ENCODE measurements at places on chromosomes 2 and 18. TPM values are rescaled to one million over a fixed set of nuclear protein-coding genes. Genes with fewer than 3 reads are reported as not detected.

DNA sequence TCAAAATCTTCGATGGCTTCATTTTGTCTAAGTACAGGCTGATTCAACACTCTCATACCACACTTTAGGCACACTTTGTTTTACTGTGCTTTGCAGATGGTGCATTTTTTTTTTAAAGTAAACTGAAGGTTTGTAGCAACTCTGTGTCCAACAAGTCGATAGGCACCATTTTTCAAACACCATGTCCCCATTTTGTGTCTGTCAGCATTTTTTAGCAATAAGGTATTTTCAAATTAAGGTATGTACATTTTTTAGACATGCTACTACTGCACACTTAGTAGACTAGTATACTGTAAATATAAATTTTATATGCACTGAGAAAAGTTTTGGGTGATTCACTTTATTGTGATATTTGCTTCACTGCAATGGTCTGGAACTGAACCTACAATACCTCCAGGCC lies 44.4 kb downstream of the ORC4 start:
- H3K4me3 ChIP-seq: no peak overlapping the region
- H3K4me1 ChIP-seq: no peaks in the 10 kb centered on the region
- no peak overlapping the region for H3K27ac ChIP-seq
- H3K36me3 ChIP-seq: peaks cover 8% of the 10 kb centered on the region

GRCh38 chr2:147353072-147353381 lies 491.8 kb upstream of the ACVR2A start:
- H3K4me3 ChIP-seq: no peak overlapping the region
- H3K36me3 ChIP-seq: no peaks in the 10 kb centered on the region
- DNase-seq: no peak
- H3K27me3 ChIP-seq: no peaks in the 10 kb centered on the region
- no peaks in the 10 kb centered on the region for H3K4me1 ChIP-seq
- H3K27ac ChIP-seq: no peak overlapping the region

GRCh38 chr18:31774962-31775361 lies 14.3 kb upstream of the SLC25A52 start:
- no peaks in the 10 kb centered on the region for H3K4me1 ChIP-seq
- no peak overlapping the region for H3K27ac ChIP-seq
- no peak overlapping the region for H3K4me3 ChIP-seq
- no peak for DNase-seq

DNA sequence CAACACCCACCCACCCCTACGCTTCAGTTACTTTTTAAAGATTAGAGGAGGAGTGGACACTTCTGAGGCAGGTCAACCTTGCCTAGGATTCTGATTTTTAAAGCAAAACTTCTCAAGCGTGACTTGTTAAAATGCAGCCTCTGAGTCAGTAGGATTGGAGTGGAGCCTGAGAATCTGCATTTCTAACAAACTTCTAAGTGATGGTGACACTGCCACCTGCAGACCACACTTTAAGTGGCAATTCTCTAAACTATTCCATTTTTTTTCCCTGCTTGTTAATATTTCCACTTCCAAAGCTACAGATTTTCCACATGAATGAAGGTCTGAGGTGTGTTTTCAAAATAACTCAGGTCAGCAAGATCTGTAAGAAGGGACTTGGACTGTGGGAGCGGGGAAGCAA lies 171.1 kb upstream of the CCDC150 start:
- H3K36me3 ChIP-seq: no peaks in the 10 kb centered on the region
- H3K4me3 ChIP-seq: no peak overlapping the region
- no peaks in the 10 kb centered on the region for H3K4me1 ChIP-seq
- no peak for DNase-seq
- no peak overlapping the region for H3K27ac ChIP-seq

DNA sequence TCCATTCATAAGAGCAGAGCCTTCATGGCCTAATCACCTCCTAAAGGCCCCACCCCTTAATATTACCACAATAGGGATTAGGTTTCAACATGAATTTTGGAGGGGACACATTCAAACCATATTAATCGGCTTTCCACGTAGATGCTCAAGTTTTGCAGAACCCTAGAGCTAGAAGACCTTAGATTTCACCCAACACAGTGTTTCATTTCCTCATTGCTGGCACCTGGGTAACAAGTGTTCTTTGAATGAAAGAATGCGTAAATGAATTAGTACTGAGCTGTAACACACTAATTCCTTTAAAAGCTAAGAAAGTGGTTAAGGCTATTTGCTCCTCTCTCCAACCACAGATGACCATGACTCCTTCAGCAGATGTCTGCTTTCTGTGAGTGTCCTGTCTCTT lies 252.5 kb downstream of the SMAD2 start:
- H3K4me1 ChIP-seq: no peaks in the 10 kb centered on the region
- no peak overlapping the region for H3K4me3 ChIP-seq
- no peak overlapping the region for H3K27ac ChIP-seq
- H3K27me3 ChIP-seq: no peaks in the 10 kb centered on the region
- no peak for DNase-seq
- H3K36me3 ChIP-seq: no peaks in the 10 kb centered on the region

DNA sequence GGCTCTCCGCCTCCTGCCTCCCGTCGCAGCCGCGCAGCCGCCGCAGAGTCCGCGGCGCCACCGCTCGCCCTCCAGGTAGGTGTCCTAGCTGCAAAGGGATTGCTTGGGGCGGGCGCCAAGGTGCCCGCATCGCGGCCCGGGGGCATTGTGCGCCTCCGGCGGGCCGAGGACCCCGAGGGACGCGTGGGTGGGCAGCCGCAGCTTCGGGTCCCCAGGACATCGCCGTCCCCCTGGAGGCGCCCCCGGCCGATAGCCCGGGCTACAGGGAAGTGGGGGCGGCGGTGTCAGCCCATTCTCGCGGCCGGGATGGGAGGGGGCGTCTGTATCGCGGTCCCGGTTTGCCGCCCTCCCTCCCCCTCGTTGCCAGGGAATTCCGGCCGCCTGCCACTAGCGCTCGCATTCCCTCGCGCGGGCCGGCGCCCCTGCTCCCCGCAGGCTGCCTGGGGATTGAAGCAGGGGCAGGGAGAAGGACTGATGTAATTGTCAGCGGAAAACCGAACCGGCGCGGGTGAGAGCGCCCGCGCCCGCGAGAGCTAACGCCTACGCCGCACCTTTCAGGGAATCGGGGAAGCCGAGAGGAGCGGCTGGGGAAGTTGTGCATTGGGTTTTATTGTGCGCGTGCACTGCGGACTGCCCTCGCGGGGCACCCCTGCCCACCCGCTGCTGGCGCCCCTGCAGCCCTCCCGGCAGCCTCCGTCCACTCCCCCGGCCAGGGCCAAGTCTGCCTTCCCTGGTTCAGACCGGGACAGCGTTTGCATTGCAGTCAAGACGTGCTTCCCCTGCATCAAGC lies 483 bp downstream of the OSBPL6 start:
- H3K27ac ChIP-seq: peak overlapping the region; percentile 66
- H3K4me3 ChIP-seq: peak overlapping the region; percentile 79
- H3K4me1 ChIP-seq: peaks cover 8% of the 10 kb centered on the region
- no peaks in the 10 kb centered on the region for H3K36me3 ChIP-seq
- H3K27me3 ChIP-seq: no peaks in the 10 kb centered on the region

DNA sequence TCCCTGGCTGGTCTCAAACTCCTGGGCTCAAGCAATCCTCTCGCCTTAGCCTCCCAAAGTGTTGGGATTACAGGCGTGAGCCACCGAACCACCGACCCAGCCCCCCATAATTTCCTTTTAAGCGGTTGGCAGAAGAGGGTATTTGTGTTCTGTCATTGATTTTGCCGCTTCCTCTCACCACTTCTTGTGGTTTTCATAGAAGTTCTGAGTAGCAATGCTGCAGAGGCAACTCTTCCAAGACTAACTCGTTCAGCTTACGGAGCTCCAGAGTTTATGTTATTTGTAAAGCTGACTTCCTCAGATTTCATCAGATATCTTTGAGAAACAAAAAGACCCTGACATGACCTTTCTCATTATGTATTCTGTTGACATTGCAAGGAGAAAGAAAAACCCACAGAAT lies 261.4 kb upstream of the KCNJ3 start:
- H3K4me3 ChIP-seq: no peak overlapping the region
- no peaks in the 10 kb centered on the region for H3K36me3 ChIP-seq
- no peaks in the 10 kb centered on the region for H3K27me3 ChIP-seq
- no peak for DNase-seq

GRCh38 chr2:122515731-122516290 lies 760.4 kb downstream of the TSN start:
- H3K4me1 ChIP-seq: no peaks in the 10 kb centered on the region
- no peak overlapping the region for H3K4me3 ChIP-seq
- no peak for DNase-seq
- H3K36me3 ChIP-seq: no peaks in the 10 kb centered on the region

DNA sequence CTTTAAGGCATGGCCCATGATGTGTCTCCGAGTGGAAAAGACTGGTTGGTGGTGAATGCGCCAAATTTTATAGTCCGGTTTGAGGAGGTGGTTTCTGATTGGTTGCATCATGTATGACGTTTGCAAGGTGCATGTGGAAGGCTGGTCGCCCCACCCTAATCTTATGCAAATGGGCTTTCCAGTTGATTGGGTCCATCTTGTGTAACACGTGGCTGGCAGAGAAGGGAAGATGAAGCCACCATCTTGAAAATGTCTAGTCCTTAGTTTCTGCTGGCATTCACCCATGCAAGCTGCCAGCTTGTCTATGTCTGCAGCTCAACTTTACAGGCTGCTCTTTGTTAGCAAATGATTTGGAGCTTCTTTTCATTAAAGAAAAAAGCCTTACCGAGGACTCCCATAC lies 132.2 kb downstream of the PIK3C3 start:
- no peaks in the 10 kb centered on the region for H3K36me3 ChIP-seq
- no peak overlapping the region for H3K4me3 ChIP-seq
- no peak overlapping the region for H3K27ac ChIP-seq
- no peaks in the 10 kb centered on the region for H3K4me1 ChIP-seq

GRCh38 chr18:63158676-63159291 lies 160.8 kb downstream of the BCL2 start:
- no peak overlapping the region for H3K27ac ChIP-seq
- H3K4me3 ChIP-seq: no peak overlapping the region
- no peaks in the 10 kb centered on the region for H3K36me3 ChIP-seq
- H3K27me3 ChIP-seq: no peaks in the 10 kb centered on the region
- peaks cover 8% of the 10 kb centered on the region for H3K4me1 ChIP-seq
- no peak for DNase-seq

DNA sequence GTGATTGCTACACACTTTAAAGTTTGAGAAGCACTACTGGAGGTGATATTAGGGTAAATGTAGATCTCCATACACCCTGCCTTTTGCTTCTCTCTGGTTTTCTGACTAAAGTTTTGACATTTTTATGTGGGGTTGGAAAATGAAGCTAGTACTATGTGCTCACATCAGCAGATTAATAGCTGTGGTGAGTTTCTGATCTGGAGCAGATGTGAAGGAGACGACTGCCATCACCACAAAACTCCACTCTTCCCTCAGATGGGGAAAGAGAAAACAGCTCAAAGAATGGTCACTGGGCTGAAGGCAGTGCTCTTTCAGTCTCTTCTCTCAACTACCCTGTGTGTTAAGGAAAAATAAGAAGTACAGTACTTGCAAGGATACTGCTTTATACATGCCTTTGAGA lies 37.2 kb downstream of the PLEKHA3 start:
- H3K36me3 ChIP-seq: peaks cover 11% of the 10 kb centered on the region
- no peak overlapping the region for H3K4me3 ChIP-seq
- no peaks in the 10 kb centered on the region for H3K4me1 ChIP-seq
- no peak for DNase-seq
- H3K27me3 ChIP-seq: no peaks in the 10 kb centered on the region
- no peak overlapping the region for H3K27ac ChIP-seq

The SP110 gene
- total RNA-seq: 9.9 TPM

- H3K36me3 ChIP-seq: no peaks in the 10 kb centered on the region
- no peak for DNase-seq
- no peaks in the 10 kb centered on the region for H3K4me1 ChIP-seq
Measured at GRCh38 chr18:58161659-58162058, 117.6 kb downstream of the NEDD4L start.

GRCh38 chr2:43075811-43076585 lies 150.4 kb downstream of the ZFP36L2 start:
- no peaks in the 10 kb centered on the region for H3K4me1 ChIP-seq
- peak overlapping the region; percentile 40 for H3K27ac ChIP-seq
- DNase-seq: no peak
- H3K27me3 ChIP-seq: no peaks in the 10 kb centered on the region
- no peaks in the 10 kb centered on the region for H3K36me3 ChIP-seq

DNA sequence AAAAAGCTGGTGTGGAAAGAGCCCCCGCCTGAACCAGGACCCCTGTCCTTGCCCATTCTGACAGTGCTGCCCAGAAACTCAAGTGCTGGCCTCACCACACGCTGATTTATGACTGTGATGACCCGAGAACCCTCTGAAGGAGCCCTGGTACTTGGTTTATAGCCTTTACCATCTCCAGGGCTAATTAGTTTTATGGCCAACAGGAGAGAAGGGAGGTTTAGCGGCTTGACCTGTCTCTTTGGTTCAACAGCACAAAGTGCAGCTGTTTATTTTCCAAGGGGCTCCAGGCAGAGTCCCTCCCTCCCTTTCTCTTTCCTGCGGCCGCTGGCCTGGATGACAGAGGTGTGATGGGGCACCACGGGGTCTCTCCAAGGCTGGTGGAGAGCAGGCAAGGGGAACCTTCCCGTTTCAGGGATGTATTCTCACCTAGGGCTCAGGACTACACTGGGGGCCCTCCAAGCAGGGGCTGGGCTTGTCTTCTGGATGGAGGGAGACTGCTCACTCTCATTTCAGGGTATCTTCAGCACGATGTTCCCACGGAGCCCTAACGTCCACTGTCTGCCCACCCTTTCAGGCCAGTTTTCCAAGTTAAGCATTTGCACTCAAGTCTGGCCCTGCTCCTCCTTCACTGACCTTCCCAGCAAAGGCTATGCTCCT lies 174.2 kb upstream of the GLI2 start:
- peaks cover 1% of the 10 kb centered on the region for H3K4me1 ChIP-seq
- DNase-seq: no peak
- H3K27ac ChIP-seq: no peak overlapping the region

GRCh38 chr18:74622072-74622471 lies 24.4 kb downstream of the ZNF407 start:
- H3K27me3 ChIP-seq: no peaks in the 10 kb centered on the region
- no peak for DNase-seq
- H3K36me3 ChIP-seq: no peaks in the 10 kb centered on the region
- no peaks in the 10 kb centered on the region for H3K4me1 ChIP-seq

The MARCHF4 gene
- total RNA-seq: not detected

GRCh38 chr2:239564587-239564986 lies 163.8 kb upstream of the HDAC4 start:
- H3K27ac ChIP-seq: no peak overlapping the region
- no peak overlapping the region for H3K4me3 ChIP-seq
- H3K27me3 ChIP-seq: no peaks in the 10 kb centered on the region
- DNase-seq: no peak
- no peaks in the 10 kb centered on the region for H3K4me1 ChIP-seq

The IL36G gene
- not detected for total RNA-seq

Measured in liver (tissue), 10 donors.